Dermis microvascular lymphatic vessel endothelial cell (primary cell): ENCODE measurements at places on chromosomes 3 and 15. TPM values are rescaled to one million over a fixed set of nuclear protein-coding genes. Genes with fewer than 3 reads are reported as not detected.

GRCh38 chr15:50463423-50464358 lies 39.5 kb downstream of the USP8 start:
- peak; percentile 27 for DNase-seq

GRCh38 chr15:39613861-39614260 lies 33.0 kb downstream of the THBS1 start:
- DNase-seq = no peak

DNA sequence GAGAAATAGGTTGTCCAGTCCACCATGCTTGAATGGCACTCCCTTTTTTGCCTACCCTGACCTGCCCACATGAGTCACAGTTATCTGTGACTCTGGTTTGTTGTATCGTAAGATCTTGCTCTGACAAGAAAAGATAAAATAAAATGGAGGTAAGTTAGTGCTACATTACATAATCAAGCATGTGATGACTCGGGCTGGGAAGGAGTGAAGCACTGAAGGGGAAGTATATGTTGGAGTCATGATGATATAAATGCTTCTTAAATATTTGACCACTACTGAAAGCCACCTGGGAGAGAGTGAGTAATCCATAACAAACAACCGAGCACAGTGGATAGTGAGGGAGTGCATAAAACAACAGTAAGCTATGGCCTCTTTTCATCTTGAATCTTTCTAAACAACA lies 124.4 kb downstream of the SHOX2 start:
- DNase-seq = no peak

- no peak for DNase-seq
Observed at GRCh38 chr3:46481636-46482035, 16.1 kb upstream of the RTP3 start.

- no peak for DNase-seq
Observed at GRCh38 chr15:62809115-62809967, 233.2 kb upstream of the TPM1 start.

- peak; percentile 24 for DNase-seq
Observed at GRCh38 chr15:44427756-44428724, 611 bp downstream of the CTDSPL2 start.

The SCN5A gene
- total RNA-seq = 6.2 and 10.1 TPM in 2 replicates

The STARD9 gene
- total RNA-seq = 4.0 and 8.0 TPM in 2 replicates
